ENCODE measurements at places on chromosomes 4 and X.

DNA sequence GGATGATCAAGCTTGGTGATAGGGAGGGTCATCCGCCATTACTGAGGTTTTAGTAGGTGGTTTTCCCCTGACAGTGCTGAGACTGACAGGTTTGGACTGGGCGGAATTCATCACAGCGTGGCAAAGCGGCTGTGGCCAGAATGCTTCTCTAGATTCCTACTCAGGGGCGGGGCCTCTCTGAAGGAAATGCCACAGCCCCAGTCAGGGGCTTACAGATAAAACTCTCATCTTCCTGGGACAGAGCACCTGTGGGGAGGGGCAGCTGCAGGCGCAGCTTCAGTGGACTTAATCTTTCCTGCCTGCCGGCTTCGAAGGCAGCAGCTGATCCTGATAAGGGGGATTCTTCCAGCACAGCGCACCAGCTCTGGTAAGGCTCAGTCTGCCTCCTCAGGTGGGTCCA is 316.7 kb downstream of the RPA4 start:
- no peak for DNase-seq

DNA sequence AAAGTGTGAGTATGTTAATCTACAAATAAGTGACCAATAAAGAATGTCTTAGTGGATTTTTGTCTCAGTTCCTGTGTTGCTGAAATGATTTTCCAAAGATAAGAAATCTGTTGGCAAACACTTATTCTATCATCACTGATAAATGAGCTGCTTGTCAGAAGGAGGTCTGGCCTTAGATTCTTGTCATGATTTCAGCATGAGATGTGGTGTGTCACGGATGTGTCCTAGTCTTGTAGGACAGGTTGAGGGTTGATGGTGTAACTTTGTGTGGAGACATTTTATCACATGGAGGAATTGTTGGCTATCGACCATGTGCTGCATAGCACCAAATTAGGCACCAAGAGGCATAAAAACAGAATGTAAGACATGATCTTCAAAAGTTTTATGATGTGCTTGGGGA is 31.8 kb upstream of the LIMCH1 start:
- DNase-seq, result no peak

DNA sequence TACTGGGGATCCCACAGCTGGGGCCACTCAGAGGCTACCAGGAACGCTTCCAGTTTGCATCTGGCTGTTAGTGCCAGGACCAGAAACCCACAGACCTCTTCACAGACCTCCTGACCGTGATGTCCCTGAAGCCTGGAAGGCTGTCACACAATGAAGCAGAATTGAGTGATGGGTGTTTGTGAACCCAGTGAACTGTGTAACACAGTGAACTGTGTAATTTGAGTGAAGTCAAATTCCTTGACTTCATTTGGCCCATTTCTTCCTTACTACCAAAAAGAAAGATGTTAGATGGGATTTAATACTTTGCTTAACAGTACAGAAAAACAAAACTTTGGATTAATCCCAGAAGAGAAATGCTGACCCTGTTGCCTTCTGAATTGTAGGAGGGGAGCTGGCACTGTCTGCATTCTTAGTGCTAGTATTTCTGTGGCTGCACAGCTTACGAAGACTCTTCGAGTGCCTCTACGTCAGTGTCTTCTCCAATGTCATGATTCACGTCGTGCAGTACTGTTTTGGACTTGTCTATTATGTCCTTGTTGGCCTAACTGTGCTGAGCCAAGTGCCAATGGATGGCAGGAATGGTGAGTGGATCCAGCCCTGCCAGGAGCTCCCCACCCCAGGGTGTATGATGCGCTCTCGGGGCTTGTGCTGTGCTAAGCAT is 17.8 kb downstream of the SRD5A3 start:
- DNase-seq, result no peak

- DNase-seq, result peak; percentile 67
Measured at GRCh38 chr4:140151699-140152012, 2.3 kb downstream of the MAML3 start.

DNA sequence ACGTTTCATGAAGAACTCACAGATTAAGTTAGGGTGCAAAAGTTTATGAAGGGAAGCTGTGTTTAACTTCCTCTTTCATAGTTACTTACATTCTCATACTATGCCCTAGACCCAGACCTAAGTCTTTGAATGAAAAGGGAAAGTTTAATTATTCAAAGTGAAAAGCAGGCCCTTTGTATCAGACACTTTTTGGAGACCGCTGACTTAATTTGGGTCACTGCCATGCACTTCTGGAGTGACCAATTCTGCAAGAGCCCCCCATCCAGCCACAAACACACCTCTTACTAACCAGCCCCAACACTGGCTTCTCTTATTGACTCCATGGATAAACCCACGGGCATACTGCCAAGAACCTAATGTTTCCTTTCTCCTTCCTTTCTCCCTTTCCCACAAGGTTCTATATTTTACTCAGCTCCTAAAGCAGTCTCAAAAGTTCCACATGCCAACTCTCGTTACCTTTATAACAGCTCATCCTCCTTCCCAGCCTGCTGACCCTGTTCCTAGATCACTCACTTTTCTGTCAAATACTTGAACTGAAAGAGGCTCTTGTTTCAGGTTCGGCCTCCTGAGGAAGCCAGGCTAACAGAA is 34.5 kb downstream of the ABCE1 start:
- peak; percentile 44 for DNase-seq

GRCh38 chr4:87716371-87717265 is 66.5 kb downstream of the DMP1 start:
- no peak for DNase-seq

GRCh38 chr4:65139998-65140397 is 530.3 kb downstream of the EPHA5 start:
- DNase-seq, result no peak

DNA sequence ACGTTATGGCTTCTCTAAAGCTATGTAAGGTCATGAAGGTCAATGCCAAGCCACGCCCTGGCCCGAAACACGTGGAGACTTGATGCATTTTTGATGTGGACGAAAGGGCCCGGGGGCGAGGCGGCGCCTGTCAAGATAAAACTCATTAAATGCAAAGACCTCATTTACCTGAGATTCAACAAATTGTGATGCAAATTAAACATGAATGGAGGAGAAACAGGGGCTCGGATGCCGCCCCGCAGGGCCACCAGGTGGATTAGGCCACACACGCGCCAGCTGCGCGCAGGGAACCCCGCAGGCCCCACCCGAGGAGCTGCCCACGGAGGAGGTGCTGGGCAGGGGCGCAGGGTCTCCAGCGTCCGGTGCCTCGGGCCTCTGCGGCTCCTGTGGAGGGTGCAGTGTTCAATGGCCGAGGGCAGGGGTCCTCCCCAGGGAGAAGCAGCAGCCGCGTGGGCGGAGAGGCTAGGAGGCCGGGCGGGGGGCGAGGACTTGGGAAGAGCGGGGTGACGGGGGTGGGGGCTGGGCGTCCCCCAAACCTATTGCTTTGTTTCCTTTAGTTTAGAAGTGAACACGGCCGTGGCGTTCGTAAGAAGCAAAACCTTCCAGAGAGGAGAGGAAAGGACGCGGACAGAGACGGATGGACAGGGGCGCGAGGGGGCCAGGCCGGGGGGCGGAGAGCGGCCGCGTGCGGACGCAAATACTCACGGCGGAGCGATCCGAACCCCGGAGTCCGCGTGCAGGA is 40.4 kb downstream of the CPLX1 start:
- DNase-seq, result no peak

- peak; percentile 68 for DNase-seq
Measured at GRCh38 chr4:67087897-67088296, 457.4 kb downstream of the CENPC start.

DNA sequence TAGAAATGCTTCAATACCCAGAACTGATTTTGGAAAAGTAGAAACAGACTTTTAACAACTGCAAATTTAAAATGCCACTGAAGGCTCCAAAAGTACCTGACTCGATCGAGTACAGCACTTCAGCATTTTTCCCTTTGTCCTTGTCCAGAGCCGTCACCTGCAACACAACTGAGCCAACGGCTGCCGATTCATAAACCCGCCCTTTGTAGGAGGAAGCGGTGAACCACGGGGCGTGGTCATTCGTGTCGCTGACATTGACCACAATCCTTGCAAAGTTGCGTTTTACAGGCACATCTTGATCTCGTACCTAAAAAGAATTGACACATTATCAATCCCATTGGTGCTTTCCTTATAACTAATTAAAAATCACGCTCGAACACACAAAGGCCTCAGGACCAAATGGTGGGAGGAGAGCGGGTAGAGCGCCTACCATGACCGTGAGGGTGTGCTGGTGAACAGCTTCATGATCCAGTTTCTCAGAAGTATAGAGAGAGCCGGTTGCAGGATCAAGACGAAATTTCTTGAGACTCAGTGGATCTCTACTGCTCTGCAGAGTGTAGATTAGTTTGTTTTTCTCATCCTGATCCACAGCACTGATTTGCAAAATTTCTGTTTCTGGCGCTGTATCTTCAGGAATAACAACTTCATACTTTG is 72.8 kb upstream of the MTNR1A start:
- peak; percentile 27 for DNase-seq

DNA sequence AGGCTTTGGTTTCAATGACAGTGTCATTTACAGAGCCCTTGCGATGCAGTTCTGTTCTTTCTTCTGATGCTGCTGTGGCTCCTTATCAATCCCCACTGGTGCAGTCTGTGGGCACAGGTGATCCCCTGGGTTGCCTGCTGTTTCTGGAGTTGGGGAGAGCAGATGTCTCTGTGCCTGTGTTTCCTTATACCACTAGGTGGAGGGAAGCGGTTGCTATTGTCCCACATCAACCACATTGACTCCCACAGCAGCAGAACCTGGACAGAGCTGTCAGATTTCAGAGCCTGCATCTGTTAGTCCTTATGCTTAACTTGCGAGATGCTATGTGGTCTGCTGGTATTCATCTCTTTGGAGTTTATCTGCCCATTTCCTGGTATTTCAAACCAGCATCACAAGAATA is 57.7 kb downstream of the NEIL3 start:
- no peak for DNase-seq

DNA sequence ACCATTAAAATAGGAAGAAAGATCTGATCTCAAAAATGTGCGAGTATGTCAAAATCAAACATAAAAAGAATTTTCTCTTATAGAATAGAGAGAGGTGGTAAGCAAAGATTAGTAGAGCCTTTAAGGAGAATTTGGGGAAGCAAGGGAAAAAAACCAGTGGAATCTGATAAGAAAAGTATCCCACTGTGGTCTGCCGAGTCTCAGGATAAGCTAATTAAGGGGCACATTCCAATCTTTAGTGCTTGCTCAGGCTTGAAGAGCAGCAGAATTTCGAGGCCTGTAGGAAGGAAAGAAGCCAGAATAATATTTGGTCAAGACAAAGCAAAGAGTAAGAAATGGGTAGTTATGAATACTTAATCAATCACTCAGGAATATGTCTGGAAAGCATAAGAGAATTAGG is 13.0 kb downstream of the STATH start:
- DNase-seq, result no peak

DNA sequence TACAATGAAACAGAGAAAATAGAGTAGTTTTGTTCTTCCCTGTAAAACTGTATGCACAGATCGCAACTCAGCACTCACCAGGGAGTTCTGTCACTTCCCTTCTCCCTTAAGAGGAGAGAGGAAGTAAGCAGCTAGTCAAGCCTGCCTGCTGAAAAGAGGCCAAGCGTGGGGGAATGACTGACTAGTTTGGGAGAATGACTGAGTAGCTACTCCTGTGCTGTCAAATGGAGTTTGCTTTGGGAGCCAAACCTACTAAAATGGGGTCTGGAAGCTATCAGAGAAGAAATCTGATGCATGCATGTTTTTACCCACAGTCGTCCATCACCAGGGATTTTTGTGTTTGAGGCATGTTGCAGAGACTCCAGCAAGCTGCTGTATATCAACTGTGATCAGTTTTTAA is 54.6 kb upstream of the LHFPL1 start:
- no peak for DNase-seq

DNA sequence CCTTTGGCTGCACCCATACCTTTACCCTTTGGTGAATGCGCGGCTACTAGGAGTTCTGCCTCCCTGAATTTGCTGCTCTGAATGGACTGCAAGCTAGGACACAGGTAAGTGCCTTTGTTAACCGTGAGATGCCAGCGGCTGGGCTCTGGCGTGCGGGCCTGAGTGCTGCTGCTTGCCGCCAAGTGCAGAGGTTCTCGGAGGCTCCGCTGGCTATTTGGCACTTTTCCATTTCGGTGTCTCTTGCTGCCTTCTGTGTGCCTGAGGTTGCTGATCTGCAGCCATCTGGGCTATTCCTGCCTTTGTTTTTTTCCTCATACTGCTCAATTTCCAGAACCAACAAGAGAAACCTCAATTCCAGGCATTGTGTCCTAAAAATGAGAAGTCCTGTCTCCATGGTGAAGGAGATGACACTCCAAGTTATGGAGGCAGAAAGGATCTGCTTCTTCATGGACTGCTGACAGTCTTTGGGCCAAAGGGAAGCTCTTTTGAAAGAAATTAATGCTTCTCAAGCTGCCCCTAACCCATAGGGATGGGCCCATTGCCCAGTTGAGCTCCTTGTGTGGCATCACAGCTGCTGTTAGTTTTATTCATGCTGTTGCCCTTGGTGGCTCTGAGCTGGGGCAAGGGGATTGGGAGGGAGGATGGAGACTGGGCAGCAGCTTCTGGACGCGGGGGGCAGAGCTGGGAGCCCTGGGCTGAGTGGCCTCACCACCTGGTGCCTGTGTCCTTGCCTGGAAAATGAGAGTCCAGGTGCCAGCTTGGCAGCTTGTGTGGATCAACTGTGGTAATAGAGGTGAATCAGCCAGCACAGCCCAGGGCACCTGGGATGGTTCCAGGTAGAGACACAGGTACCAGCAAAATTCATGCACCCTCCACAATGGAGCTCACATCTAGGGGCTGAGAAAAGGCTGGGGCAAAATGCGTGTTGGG is 3.8 kb upstream of the TBC1D14 start:
- no peak for DNase-seq

DNA sequence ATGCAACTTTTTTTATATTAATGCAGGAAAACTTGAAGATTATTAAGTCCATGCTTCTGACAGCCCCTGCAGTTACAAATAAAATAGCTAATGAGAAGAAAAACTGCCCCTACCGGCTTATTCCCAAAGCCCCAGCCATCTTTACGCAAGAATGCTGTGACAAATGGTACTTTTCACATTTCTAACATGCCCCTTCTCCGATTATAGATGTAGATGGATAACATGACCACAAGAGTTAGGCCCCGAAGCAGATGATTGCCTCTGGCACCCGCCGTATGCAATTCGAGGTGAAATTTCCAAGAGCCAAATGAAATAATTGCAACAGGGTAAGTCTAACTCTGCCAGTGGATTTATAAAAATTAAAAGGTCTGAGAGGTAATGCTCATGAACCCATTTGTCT is 319.4 kb upstream of the TAPT1 start:
- DNase-seq, result no peak

DNA sequence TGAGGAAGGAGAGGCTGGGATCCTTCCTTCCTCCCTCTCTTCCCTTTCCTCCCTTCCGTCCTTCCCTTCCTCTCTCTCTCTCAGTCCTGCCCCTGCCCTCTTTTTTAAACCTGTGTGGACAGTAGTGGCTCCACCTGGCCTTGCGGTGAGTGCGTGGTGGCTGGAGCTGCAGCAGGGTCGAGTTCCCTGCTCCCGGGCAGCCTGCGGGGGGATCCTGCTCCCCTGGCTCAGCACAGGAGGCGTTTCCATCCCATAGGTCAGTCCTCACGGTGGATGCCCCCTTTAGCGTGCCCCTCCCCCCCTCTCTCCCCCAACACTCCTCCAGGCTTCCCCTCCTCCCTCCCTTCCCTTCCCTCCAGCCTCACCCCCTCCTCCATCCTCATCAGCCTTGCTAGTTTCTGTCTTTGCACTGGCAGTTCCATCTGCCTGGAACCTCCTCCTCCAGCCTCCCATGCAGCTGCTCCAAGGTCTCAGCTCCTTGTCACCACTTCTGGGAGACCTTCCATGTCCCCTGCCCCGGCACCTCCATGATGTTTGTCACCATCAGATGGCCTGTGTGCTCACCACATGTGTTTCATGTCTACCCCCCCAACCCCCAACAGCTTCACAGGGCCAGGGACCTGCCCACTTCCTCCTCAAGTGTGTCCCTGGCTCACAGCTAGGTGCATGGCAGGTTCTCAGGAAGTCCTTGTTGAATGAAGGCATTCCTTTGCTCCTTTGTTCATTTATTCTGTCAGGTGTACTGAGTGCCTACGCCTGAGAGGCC is 68.4 kb downstream of the PSAPL1 start:
- DNase-seq, result no peak
